LNCaP clone FGC (cell line): ENCODE measurements at places on chromosomes 2 and 18.

DNA sequence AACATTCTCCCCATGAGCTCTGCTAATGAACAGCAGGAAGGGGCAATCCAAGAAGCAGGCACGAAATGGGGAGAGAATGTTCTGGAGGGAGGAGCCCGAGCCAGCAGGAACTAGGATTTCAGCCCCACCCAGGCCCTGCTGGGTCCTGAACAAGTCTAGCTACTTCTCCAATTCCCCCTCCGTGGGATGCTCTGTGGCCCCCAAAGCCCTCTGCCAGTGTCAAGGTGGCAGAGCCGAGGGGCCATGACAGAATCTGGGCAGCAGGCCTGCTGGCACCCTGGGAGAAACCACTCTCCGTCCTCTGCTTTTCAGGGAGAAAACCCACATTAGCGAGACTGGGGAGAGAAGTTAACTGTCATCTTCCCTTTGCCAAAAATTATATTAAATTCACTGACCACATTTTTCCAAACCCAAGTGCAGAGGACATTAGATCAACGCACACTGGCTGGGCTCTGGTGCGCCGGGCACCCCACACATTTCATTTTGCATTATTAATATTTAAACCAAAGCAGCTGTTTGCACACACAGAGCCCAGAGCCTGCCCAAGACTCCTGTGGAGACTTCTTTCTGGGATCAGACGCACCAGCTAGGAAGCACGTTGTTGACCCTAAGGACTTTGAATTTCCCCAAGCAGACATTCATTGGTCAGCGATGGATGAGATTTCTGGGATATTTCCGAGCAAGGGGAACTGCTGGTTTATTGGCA lies 80.2 kb upstream of the PKDCC start:
- DNase-seq: no peak

DNA sequence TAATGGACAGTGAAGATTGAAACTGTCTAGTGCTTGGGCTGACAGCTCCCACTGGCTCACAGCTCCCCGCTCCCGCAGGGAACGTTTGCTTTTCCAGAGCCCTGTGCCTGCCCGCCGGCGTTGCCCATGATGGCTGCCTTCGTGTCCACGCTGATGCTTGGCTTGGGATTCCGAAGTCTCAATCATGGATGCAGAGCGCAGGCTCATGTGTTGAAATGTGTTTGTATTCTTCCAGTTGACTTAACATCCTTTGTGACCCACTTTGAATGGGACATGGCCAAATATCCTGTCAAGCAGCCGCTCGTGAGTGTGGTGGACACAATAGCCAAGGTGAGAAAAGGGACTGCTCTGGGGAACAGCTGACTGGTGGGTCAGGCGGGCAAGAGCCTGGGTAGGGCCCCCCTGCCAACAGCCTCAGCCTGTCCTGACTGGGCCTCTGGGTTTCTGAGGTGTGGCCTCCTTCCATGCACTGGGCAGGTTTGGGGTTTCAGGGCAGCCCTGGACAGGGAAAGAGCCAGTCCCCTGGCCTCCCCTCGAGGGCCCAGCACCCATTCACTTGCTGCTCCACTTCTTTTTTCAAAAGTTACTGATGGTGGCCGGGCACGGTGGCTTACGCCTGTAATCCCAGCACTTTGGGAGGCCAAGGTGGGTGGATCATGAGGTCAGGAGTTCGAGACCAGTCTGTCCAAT lies 42.8 kb downstream of the ATP6V1C2 start:
- no peak for DNase-seq

DNA sequence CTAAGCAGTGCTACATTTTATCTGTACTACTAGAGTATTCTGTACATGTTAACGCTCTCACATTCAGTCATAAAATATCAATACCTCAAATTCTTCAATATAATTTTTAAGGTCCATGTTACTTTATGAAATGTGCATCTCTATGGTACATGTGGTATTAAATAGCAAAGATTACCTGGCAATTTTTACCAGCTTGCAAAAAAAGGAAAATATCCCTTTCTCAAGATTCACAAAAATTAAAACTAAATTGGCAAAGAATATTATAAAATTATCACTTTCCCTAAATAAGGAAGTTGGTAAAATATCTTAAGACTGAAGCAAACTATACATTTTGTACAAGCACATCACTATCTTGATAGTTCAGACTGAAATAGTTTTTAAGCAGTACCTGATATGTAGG lies 115.0 kb upstream of the RNU4ATAC start:
- DNase-seq: no peak

GRCh38 chr2:27313882-27314645 lies 5.8 kb upstream of the UCN start:
- no peak for DNase-seq

GRCh38 chr2:207188626-207189419 lies 23.1 kb upstream of the KLF7 start:
- DNase-seq: peak; percentile 86

GRCh38 chr2:107418708-107419107 lies 408.0 kb upstream of the RGPD4 start:
- no peak for DNase-seq

- no peak for DNase-seq
Measured at GRCh38 chr2:101357376-101357775, 29.9 kb downstream of the CREG2 start.

DNA sequence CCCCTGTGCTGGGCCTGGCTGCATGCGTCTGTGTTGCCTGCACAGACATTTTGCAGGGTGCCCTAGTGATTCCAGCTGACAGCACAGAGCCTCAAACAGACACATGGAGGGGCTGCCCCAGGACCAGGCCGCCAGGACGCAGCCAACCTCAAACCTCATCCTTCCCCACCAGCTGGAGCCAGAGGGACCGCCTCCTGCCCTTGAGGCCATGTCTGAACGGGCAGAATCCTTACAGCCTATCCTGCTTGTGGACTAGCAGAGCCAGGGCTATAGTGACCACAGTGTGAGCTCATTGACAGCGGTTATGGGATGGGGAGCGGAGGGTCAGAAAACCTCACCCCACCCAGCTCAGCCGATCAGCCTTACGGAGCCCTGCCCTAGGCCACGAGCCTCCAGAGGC lies 22.4 kb downstream of the ODC1 start:
- no peak for DNase-seq

- DNase-seq: no peak
Measured at GRCh38 chr2:42787788-42788477, 4.5 kb downstream of the HAAO start.

- DNase-seq: peak; percentile 97
Measured at GRCh38 chr18:3093624-3094337, 80.8 kb upstream of the LPIN2 start.

GRCh38 chr2:129782633-129782990 lies 196.9 kb upstream of the RAB6C start:
- no peak for DNase-seq

DNA sequence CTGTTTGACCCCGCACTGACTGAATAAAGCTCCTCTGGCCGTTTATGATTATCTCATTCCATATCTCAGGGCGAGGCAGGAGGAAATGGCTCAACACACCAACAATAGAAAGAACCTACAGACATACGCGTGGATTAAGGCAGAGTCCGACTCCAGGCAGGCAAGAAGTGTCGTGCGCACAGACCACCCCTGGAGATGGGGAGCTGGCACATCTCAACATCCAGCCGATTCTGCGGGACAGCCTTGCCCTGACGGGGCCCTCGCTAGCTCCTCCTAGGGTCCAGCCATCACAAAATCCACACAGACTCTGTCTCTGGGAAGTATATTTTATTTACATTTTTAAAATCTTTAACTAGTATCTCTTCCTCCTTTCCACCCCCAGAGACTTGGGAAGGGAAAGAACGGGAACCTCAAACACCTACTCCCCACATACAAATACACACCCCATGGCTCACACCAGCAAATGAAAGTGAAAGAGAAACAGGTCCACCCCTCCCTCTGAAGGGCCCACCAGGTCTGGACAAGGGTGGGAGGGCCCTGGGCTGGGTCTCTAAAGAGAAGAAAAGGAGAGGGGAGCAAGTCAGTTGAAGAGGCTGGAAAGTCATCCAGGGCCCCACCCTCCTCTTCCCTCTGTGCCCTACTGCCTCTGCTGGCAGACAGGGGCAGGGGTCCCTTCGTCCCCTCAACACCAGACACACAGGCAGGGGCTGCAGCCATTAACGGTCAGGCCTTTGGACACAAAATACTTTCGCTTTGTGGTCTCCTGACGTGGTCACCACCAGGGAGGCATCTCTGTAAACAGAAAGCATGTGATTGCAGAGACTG lies 3.2 kb downstream of the GPBAR1 start:
- DNase-seq: no peak

- no peak for DNase-seq
Measured at GRCh38 chr2:197931661-197932312, 127.4 kb downstream of the PLCL1 start.

- no peak for DNase-seq
Measured at GRCh38 chr2:160334028-160334741, 134.1 kb upstream of the ITGB6 start.

GRCh38 chr2:113791697-113792590 lies 35.5 kb upstream of the SLC35F5 start:
- DNase-seq: no peak

DNA sequence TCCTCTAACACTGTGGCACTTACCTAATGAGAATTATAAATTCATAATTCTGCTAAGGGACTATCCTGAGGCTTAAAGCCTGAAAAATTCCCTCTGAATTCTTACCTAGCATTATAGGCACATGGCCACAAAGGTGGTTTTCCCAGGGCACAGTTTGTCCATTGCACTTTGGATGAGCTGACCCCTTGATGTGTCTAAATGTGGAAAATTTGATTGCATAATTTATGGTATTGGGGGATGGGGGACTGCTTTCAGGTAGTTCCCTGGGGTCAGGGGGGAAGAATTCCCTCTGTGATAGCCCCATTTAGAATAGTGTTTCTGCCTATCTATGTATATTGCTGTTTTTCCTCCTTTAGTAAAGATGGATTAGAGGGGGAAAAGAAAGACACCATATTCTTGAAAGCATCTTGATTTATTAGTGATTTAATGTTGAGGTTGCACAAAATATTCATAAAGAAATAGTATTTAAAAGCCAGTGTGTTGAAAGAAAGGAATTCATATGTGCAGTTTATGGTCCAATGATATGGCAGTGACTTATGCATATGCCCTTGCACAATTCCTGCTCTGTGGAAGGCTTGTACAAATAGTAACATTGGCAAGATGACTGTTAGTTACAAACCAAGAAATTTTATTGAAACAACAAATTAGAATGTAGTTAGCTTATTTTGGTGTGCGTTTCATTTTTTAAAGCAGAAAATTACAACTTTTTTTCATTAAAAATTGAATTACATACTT lies 8.7 kb upstream of the HTR2B start:
- no peak for DNase-seq

GRCh38 chr2:230691005-230691647 lies 21.5 kb upstream of the CAB39 start:
- DNase-seq: no peak

DNA sequence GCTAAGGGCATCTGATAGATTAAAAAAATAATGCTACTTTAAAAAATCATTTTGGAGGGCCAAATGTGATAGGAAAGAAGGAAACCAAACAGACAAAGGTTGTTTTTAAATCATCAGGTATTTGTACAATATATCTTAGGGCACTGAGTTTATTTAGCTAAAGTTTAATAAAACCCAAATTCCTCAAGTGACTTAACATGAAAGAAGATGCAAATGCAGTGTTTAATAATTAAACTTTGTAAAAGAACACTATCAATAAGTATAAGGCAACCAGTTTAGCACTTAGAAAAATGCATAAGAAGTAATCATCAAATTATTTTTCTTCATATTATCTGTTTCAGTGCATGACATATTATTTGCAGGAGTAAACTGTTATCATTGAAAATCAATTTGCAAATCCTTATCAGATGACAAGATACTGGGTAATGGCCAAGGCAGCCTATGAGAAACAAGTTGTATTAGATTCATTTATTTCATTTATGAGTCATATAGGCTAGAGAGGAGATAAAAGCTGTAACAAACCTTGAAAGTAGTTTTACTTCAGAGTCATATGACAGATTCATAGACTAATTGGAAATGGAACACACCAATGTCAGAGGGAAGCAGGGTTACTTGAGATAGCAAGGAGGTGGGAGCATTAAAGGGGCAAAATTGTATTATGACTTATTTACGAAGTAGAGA lies 165.5 kb downstream of the GCA start:
- DNase-seq: no peak

DNA sequence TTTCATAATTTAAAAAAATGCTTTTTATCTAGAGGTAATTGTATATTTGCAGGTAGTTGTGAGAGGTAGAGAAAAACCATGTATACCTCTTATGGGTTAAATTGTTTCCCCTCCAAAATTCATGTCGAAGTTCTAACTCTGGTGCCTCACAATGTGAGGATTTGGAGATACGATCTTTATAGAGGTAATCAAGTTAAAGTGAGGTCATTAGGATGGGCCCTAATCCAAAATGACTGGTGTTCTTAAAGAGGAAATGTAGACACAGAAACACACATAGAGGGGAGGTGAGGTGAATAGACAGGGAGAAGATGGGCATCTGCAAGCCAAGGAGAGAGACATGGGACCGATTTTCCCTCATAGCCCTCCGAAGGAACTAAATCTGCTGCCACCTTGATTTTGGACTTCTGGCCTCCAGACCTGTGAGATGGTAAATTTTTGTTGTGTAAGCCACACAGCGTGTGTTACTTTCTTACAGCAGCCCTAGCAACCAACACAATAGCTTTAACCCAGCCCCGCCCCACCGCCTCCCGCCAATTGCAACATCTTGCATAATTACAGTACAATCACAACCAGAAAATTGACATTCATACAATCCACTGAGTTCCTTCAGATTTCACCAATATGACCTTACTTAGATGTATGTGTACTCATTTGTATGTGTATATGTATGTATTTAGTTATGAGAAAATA lies 208.9 kb downstream of the MIB1 start:
- DNase-seq: peak; percentile 81

DNA sequence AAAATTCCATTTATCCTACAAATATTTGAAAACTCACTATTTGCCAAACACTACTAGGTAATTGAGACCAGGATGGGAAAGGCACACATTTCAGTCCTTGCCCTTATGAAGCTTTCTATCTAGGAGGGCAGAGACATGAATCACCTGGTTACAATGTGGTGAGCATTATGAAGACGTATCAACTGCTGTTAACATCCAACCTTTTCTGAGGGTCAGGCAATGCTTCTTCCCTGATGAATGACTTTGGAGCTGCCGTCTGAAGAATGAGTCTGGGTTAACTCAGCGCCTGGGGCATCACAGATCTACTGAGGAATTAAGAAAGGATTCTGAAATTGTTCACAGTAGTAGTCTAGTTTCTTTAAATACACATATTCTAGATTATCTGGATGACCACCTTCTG lies 62.1 kb upstream of the NOSTRIN start:
- no peak for DNase-seq

DNA sequence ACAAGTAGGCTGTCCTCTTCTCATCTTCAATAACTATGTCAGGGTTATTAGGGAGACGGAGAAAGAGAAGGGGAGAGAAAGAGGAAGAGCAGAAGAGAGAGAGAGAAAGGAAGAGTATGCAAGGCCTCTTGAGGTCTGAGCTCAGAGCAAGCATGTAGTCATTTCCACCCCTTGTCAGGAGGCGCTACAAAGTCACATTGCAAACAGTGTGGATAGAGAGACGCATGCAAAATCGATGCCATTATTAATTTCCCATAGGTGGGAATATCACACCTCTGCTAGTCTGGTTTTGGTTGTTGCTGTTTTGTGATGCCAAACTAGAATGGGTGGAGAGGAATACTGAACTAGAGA lies 24.2 kb upstream of the SERPINE2 start:
- no peak for DNase-seq
